Activated naive CD4-positive, alpha-beta T cell (primary cell): ENCODE measurements at places on chromosomes 2 and 18.

DNA sequence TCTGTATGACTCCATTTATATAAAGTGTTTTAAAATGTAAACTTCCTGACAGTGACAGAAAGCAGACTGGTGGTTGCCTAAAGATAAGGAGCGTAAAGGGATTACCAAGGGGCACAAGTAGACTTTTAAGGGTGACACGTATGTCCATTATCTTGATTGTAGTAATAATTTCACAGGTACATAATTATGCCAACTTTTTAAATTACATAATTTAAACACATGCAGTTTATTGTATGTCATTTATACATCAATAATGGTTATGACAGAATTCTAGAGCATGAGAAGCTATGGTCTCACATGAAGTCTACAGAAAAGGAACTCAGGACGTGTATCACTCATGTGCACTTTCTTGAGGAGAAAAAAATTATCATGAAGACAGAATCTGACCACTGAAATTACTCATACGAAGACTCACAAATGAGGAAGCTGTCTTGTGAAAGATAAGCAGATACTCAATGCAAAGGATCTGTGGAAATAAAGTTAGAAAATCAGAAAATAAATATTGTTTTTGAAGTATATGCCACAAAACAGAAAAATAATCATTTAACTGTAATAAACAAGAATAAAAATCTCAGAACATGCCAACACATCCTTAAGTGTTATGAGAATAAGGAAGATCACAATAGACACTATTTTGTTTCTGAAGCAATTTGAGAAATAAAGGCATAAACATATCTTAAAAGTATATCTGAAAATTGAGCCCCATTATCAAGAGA is 84.4 kb downstream of the TMEM131 start:
- DNase-seq: no peak

DNA sequence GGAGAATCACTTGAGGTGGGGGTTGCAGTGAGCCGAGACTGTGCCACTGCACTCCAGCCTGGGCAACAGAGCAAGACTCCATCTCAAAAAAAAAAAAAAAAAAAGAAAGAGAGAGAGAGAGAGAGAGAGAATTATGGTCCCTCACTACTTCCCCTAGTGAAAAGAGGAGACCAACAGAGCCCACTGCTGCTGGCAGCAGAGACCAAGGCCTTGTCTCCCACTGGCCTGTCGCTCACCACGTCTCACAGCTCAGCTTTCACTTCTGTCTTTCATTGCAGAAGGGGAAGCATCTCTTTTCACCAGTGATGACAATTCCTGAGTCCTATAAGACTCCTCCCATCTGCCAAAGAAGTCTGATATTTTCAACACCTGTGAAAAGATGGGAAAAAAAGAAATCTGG is 81.3 kb downstream of the CLHC1 start:
- DNase-seq: no peak

DNA sequence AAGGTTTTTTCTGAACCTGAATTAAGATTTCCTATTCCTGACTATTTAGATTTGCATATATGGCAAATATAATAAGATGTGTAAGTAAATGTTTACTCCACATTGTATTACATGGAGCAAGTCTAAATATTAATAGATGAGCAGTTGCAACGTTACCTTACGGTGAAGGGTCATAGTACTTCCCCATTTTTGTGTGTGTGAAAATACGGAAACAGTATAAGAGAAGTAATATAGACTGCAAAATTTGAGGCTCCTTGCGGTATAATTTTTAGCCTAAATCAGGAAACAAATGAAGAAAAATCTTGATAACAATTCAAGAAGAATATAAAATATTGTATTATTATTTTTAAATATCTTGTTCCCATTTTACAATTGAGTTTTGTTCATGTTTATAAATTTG is 434.2 kb downstream of the GRB14 start:
- no peak for DNase-seq

GRCh38 chr2:73856214-73856613 is 27.5 kb downstream of the STAMBP start:
- DNase-seq: no peak

DNA sequence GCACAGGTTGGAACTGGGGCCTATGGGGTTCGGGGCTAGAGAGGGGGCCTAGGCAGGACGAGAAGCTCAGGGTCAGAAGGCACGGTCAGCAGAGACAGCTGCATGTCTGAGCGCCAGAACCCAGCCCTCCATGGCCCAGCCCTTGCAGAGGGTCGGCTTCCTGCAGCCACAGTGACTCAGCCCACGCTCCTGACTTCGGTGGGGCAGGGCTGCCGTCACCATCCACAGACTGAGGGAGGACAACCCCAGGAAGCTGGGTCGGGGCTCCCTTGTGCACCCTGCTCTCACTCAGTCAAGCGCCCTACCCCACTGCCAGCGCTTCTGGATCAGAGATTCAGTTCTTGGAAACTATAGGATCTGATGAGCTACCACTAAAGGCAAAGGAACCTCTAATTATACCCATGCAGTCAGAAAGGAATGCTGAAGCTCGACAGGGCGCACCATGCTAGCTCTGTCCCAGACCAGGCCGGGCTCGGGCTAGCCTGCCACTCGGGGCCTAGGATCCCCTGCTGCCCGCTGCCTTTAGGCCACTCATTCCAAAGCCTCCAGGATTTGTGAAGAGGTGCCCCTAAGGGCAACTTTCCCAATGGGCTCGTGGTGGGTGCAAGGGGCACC is 3.0 kb downstream of the ACTR1B start:
- DNase-seq: no peak

GRCh38 chr18:57959278-57959677 is 84.7 kb upstream of the NEDD4L start:
- no peak for DNase-seq

DNA sequence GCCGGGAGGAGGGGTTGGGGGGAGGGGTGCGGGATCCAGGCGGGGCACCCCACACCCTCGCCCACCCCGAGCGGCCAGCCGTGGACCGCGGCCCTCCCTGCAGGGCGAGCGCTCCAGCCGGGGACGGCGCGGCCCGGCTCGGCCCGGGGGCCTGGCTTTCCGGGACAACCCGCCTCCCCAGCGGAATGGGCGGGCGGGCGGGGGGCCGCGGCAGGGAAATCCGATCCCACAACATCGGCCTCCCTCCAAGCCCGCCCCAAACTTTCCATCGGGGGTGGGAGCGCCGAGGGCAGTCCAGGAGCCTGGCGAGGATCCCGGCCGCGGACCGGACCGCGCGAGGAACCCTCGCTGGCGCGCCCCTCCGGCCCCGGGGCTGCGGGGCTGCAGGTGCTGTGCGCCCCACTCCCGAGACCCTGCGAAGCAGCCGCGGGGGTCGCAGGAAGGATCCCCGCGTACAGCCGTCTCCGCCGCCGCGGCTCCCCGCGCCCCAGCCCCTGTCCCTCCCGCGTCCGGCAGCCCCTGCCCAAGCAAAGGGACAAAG is 529 bp downstream of the SEMA4C start:
- no peak for DNase-seq
